ENCODE measurements at places on chromosomes 12 and 14.

GRCh38 chr12:105672121-105672975, 341.9 kb downstream of the C12orf75 start:
- DNase-seq: no peak

DNA sequence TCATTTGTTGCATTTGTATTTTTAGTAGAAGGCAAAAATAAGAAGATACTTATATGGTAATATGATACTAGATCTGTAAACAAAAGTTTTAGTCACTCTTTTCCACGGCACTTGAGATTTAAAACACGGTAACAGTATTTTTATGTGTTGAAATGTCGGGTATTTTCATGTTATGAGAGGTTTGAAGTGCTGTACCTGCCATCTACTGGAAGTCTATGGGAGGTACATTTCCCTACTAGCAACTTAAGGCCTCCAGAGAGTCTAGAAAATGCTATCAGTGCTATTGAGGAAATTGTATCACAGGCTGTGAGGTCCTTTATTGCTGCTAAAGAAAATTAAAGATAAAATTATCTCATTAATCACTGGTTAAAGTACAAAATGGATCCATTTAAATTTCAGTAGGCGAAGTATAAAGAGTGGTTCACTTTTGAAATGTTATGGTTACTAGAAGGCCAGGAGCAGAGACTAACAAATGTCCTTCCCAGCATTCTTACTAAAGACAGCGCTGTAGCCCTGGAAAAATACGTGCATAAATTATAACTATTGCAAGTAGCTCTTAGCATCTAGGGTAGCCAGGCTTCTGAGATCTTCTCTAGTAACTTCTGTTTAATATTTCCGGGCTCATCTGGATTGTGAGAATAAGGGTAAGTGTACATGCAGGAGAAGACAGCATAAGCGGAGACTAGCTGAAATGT, 77.6 kb upstream of the PRKD1 start:
- DNase-seq: peak; percentile 2

- DNase-seq: no peak
Measured at GRCh38 chr12:64186789-64187188, 35.3 kb downstream of the KICS2 start.

- no peak for DNase-seq
Measured at GRCh38 chr14:99538275-99538674, 57.1 kb downstream of the CCNK start.

- no peak for DNase-seq
Measured at GRCh38 chr12:127296591-127296990, 970.4 kb upstream of the TMEM132C start.

GRCh38 chr12:6323340-6323994, 13.0 kb downstream of the PLEKHG6 start:
- DNase-seq: no peak

GRCh38 chr12:31029468-31029867, 44.2 kb upstream of the DDX11 start:
- no peak for DNase-seq

- DNase-seq: no peak
Measured at GRCh38 chr14:101118233-101118632, 214.7 kb upstream of the RTL1 start.

DNA sequence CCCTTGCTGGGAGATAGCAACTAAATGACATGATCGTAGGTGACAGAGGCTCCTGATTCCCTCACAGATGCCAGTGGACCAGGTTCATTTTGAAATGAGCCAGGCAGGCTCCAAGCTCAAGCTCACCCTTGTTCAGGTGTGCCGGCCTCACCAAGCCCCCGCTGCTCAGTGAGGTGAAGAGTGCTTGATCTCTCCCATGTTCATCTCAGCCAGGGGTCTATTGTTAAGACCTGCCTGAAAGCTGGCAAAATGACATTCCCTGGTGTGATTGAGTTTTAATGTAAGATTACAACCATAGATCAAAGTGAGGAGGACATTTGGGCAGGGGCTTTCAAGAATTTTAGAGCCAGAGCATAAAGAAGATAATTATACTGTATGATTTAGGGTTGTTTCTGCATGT, 497.9 kb downstream of the EGLN3 start:
- no peak for DNase-seq

DNA sequence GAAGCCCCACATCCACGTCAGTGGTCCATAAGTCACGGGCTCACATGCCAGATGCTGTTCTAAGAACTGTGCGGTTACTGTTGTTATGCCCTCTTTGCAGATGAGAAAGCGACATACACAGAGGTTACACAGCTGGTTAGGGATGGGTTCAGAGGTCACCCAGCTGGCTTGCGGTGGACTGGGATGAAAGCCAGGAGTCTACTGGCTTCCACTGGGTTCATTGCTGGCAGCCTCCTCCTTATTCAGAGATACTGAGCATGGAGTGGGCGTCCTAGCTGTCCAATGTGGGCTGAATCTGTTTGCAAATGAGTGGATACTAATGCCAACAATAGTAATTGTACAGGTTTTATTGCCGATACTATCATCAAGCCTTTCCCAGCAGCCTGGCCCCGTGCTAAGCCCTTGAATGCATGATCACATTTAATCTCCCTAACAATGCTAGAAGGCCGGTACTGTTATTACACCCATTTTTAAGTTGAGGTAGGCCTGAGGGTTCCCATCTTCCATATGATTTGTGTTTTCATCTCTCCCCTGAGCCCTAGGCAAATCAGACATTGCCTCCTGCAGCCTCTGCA, 129.1 kb downstream of the PLXNC1 start:
- DNase-seq: no peak

DNA sequence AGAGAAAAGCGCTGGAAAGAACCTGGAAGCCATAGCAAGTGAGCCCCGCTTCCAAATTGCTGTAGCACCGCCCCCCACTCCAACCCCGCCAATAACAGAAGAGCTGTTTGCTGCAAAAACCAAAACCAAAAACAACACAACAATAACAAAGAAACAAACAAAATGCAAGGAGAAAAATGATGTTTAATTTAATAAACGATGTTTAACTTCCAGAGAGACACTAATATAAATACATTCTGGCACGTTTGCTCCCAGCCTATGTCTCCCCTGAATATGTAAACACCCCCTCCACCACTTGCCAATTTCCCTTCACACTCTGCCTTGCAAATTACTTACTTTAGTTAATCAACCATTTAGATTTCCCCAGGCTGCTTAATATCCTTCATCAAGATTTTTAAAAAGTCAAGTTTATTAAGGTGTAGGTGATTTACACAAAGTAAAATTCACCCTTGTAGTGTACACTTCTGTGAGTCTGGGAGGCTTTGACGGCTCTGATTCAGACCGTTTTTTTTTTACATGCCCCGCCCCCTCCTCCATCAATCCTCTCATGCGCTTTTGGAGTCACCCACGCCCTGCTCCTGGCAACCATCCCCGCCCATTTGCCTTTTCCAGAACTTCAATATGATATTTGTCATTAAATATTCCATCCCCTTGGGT, 482 bp upstream of the IFI27L2 start:
- DNase-seq: no peak

DNA sequence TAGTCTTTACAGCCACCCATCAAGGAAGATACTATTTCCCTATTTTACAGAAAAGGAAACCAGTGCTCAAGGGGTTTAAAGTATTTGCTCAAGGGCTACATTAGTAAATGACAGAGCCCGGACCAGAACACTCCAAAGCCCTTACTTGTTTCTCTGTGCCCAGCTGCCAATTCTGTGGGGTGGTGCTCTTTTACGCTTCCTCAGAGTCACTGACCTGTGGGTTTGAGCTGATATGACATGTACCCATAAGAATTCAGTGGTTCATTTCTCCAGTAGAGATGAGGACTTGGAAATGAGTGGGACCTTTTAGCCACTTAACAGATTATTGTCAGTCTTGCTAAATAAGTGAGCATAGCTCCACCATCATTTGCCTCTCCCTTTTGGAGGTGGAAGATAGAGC, 37.4 kb upstream of the NKX2-8 start:
- no peak for DNase-seq

DNA sequence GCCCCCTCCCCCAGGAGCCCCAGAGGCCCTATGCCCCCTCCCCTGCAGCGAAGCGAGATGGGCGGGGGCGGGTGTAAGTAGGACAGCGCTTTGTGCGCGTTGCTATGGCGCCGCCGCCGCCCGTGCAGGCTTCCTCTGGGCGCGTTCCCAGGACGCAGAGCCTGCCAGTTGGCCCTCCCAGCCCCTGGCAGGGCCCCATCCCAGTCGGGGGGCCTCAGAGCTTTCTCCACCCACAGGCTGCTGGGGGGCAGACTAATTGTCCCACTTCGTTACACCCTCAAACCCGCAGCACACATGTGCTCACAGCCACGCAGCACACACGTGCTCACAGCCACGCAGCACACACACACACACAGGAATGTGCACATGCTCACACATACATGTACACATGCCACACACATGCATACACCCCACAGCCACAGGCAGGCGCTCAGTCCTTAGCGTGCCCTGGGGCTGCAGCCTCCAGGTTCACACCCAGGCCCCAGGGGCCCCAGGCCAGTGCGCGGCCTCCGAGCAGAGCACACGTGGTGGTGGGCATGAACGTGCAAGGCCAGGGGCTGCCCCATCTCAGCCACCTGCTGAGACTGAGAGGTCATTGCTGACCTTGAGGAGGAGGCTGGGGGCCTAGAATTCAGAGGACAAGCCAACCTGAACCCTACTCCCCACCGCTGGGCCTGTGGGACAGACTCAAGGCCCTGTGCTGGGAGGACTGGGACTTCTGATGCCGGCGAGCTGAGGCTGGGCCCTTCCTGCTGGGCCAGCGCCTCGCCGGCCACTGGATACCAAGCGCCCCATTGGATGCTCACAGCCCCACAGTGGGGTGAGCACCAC, 15.6 kb downstream of the TRMT61A start:
- DNase-seq: no peak

DNA sequence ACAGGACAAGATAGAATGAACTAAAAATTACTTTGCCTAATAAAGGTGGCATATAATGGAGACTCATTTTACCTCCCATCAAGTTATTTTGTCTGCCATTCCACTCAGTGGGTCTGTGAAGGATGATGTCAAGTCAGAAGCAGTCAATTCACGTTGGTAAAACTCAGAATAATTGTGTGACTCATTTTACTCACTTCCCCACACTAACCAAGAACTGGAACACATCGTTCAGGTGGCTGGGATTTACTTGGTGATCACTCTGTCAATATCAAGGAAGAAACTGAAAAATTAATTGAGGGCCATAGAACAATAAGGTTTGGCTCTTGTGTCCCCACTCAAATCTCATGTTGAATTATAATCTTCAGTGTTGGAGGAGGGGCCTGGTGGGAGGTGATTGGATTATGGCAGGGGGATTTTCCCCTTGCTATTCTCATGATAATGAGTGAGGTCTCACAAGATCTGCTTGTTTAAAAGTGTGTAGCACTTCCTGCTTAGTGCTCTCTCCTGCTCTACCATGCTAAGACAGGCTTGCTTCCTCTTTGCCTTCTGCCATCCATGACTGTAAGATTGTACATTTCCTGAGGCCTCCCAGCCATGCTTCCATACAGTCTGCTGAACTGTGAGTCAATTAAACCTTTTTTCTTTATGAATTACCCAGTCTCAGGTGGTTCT, 35.7 kb upstream of the GTF2A1 start:
- no peak for DNase-seq

GRCh38 chr12:27966870-27967269, 5.7 kb downstream of the PTHLH start:
- no peak for DNase-seq

All from GM18507 (cell line).